Muscle of arm (tissue), 14 donors: ENCODE measurements at places on chromosomes 12 and 14.

DNA sequence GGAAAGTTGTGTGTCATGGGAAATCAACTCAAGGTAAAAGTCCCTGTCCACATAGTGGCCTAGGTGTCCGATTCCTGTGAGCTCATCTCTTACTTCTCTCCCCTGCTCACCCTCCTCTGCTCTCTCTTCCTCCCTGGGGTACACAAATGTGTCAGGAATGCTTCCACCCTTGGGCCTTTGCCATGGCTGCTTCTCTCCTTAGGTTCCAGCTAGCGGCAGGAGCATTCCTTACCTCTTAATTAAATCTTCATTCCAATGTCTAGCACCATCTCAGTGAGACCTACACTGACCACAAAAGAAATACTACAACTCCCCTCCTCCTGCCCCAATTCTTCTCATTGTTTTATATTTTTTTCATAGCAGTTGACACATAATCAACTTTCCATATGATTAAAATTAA is 298.6 kb downstream of the PDZRN4 start:
- peak; percentile 2 for DNase-seq

GRCh38 chr12:115823635-115824034 is 453.9 kb downstream of the MED13L start:
- no peak for DNase-seq

- DNase-seq: no peak
Observed at GRCh38 chr12:101277443-101277842, 2.5 kb upstream of the UTP20 start.

DNA sequence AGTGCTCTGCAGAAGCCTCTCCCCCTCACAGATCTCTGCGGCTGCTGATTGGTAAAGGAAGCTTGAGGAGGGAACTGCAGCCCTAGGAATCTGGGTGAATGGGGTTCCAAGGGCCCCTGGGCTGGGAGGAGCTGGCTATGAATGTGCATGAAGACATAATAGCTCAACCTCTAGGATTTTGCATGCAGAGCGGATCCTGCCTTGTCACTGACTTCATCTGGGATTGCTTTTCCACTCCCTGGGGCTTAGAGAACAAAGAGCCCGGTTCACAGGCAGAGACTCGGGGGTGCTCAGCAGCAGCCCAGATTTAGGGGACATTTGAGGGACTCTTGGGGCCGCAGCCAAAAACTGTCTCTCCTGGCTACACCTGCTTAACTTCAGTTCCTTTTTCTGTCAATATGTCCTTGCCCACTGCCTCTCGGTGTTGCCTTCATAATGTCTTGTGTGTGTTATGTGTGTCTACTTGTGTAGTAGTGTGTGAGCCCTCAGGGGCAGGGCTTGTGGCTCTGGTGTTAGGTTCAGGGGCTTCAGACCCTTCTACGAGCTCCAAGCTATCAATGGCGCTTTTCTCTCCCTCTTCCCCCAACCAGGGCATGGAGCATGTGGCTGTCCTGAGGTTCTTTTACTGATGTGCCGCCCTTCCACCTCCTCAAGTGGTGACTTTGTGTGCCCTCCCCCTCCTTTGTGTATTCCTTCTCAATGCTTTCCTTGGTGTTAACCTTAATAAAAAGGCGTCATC is 1.9 kb downstream of the CCDC184 start:
- no peak for DNase-seq

GRCh38 chr12:80556566-80556965 is 112.5 kb downstream of the PTPRQ start:
- no peak for DNase-seq

DNA sequence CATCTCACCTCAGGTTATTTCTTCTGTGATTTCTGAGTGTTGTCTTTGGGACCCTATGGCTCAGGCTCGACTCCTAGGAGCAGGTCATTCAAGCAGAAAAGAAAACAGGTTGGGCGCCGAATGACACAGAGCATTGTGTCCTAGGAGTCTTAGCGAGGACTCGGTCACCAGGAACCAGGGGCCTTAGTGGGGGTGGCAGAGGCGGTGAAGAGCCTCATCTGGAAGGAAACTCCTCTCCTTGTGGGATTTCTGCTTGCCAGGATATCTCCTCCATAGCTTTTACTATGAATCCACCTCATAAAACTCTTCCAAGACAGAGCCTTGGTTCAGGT is 630 bp downstream of the PLEKHH1 start:
- no peak for DNase-seq

- DNase-seq: no peak
Observed at GRCh38 chr14:58918066-58918738, 270.3 kb upstream of the DAAM1 start.

DNA sequence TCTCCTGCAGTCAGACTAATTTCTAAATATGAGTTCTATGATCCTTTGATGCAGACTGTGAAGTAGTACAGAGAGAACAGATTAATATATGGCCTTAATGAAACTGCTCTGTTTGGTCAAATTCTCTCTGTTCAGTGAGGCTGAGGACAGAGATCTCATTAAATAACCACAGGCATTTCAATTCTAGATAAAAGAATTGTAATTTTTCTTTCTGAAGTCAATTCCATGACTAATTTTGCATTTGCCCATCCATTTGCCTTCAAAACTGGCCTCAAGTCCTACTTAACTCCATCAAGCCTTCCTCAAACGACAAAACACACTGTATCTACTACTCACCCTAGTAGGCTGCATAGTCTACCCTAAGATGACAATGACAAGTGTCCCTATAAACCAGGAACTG is 67.1 kb downstream of the DUSP16 start:
- DNase-seq: no peak

GRCh38 chr12:75876832-75877762 is 154.5 kb downstream of the PHLDA1 start:
- DNase-seq: no peak
